Vein endothelial cell (primary cell): ENCODE measurements at places on chromosomes 16 and 17. TPM values are rescaled to one million over a fixed set of nuclear protein-coding genes. Genes with fewer than 3 reads are reported as not detected.

Gene MVP
- 186 and 227 TPM in 2 replicates for total RNA-seq

Gene CCDC40
- 1.6 and 2.9 TPM in 2 replicates for total RNA-seq

Gene CA7
- total RNA-seq = not detected in 2 replicates

Gene PRR29
- total RNA-seq = 0.33 and 0.57 TPM in 2 replicates

Gene TMEM100
- 0.65 TPM in 1 of 2 replicates, not detected in the other for total RNA-seq

Gene ABCC12
- total RNA-seq = not detected in 2 replicates

Gene SERPINF2
- 0.10 TPM in 1 of 2 replicates, not detected in the other for total RNA-seq

Gene FOXC2
- total RNA-seq = 3.1 and 5.9 TPM in 2 replicates
